ENCODE measurements at places on chromosomes 2 and 18.

- peak; percentile 52 for DNase-seq
Observed at GRCh38 chr2:221377066-221377465, 195.0 kb downstream of the EPHA4 start.

- DNase-seq, result peak; percentile 83
Observed at GRCh38 chr2:223601932-223602666, at the start of gene SCG2. SCG2 (minus strand) TSS chr2:223602361; CDS start chr2:223599282, 3,079 bp downstream.

DNA sequence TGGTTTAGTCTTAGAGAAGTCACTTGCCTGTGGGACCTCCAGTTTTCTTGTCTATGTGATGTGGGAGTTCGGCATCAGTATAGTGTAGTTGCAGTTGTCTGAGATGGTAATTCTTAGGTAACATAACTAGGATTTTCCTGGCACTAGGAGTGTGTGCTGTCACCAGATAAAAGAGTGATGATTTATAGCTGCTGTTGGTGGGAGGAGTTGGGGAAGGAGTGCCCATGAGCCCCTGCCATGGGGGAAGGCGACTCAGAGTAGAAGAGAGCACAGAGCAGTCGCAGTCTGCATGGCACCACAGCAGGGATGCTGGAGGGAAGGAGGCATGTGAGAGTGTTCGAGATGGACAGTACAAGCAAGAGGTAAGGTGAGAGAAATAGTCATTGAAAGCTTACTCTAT, 38.7 kb downstream of the ATP9B start:
- DNase-seq, result no peak

GRCh38 chr2:205865905-205866441, 183.7 kb downstream of the NRP2 start:
- peak; percentile 29 for DNase-seq

GRCh38 chr2:65691816-65692215, 259.4 kb upstream of the SPRED2 start:
- no peak for DNase-seq

GRCh38 chr2:96253006-96253405, 12.8 kb downstream of the TMEM127 start:
- no peak for DNase-seq

DNA sequence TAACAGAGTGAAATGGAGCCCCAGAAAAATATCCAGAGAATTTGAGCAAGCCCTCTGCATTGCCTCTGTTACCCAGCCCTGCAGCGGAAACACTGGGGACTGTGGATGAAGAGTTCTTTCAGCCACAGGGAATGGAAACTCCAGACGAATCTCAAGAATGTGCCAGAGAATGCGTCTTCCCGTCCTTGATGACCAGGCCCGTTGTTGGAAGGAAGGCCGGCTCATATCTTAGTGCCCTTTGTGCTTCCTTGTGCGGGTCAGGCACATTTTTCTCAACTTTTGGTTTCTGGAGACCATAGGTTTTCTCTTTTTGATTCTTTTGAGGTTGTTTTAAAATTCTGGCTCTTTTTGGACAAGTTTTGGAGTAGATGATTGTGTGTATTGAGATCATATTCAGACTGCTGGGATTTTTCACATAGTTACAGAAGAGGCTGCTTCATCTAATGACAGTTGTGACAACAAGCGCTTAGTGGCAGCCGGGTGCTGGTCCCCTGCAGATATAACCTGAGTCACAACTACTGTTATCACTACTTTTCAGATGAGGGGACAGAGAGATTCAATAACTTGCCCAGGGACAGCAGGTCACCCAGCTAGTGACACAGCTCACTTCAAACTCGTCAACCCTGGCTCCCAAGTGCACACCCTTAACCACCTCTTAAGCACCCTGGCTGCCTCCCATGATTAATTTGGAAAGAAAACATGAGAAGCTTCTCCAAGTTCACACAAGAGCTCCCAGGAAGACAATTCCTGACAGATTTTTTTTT, 15.7 kb downstream of the MAL start:
- no peak for DNase-seq

DNA sequence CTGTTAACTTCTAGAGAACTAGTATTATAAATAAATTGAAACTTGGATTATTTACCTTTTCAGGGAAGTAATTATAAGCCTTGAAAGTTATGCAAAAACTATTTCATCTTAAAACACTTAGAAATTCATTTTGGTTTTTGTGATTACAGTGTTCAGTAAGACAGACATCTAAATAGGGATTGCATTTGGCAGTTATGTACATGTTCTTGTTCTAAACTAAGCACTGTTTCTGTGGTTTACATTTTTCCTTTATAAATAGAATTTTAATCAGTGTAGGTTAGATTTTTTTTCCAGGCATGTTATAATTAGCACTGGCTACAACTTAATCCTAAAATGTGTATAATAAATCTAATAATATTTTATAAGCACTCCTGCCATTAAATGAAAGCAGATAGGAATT, 35.0 kb downstream of the LCLAT1 start:
- no peak for DNase-seq

- DNase-seq, result peak; percentile 77
Observed at GRCh38 chr2:33497221-33497650, 20.8 kb downstream of the RASGRP3 start.

DNA sequence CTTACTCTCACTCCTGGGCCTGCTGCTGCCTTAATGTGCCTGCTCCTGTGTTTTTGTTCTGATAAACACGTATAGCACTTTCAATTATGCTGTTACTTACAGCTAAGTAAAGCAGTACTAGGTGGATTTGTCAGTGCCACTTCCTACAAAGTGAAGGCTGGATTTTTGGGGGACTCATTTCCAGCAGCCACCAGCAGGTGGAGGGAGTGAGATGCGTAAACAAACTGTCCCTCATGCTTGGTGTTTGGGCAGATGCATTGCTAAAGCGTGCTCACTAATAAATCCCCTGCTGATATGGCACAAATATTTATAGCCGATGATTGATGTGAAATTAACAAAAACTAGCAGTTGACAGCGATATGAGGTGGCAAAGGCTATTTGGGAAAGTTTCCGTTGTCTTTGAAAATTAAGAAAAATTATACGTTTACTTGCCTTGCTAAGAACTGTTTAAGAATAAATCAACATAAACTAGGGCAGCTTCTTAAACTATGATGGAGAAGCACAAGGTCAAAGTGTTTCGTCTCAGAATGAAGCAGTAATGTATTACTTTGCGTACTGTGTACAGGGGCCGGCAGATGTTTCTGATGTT, 101.7 kb downstream of the AGAP1 start:
- peak; percentile 68 for DNase-seq

DNA sequence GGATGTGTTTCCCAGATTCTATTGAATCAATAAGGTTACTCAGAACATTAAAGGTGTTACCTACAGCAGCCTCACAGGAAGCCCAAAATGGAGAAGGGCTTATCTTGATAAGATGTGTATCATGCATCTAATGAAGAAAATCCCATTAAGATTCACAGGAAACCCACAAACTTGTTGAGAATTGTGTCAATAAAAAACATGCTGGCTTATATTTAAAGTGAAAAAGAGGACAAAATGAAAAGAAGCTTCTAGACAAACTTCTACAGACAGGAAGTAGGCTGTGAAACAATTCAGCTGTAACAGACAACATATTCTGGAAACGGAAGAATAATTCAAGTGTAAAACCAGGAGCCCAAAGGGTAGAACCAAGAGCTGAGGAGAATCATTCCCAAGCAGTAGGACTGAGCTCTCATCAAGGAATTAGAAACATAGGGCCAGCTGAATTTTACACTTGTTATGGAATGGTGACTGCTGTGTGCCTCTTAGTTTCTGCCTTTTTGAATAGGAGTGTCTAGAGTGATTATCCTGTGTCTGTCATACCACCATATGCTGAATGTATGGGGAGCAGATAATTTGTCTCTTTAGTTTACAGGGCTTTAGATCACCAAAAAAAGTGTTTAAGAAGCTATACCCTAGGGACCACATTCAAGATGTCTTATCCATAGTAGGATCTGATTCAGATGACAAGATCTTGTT, 9.6 kb downstream of the IMMT start:
- DNase-seq, result no peak

GRCh38 chr2:119230219-119231185, 6.9 kb downstream of the STEAP3 start:
- peak; percentile 63 for DNase-seq

DNA sequence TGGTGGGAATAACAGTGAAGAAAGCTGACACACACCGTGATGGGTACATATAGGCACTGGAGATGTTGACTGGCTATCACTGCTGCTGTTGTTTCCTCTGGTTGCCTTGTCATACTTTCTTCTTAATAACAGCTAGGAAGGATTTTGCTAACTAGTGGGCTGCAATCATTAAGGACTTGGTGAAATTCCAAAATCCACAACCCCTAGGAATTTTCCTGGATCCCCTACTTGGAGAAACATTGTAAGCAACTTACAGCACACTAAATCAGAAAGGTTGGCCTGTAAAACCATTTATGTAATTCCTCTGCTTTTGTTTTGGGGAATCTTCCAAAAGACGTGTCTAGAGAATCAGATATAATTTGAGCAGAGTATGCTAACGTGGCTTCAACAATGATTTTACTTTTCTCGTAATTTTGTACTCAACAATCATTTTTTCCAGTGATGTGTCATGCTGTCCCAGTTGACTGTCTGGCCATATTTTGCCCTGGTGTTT, 8.0 kb upstream of the COL3A1 start:
- peak; percentile 32 for DNase-seq

DNA sequence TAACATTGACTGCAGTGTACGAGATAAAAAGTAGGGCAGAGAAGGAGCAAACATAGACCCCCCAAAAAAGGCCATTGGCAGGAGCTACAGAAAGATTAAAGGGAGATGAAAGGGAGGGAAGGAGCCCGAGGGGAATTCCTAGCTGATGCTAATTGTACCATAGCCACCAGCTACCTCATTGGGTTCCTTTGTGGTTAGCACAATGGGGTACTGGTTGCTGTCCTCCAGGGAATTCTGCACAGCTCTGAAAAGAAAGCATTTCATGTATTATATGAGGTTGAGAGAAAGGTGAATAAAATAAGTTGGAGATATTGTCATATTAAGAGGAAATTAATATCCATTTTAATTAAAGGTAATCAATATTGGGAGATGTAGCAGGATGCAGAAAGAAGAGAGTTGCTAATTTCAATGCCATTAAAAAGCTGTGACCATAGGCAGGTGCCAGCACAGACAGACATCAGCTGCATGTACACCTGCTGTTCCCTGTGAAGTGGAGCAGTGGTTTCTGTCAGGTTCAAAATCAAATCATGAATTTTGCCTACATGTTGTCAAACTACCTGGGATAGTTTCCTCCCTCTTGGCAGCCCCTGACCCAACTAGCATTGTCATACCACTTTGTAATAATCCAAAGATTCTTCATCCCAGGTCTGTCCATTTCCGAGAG, 185.4 kb upstream of the DLGAP1 start:
- no peak for DNase-seq

- peak; percentile 66 for DNase-seq
Observed at GRCh38 chr18:68735483-68736343, 20.8 kb upstream of the TMX3 start.

DNA sequence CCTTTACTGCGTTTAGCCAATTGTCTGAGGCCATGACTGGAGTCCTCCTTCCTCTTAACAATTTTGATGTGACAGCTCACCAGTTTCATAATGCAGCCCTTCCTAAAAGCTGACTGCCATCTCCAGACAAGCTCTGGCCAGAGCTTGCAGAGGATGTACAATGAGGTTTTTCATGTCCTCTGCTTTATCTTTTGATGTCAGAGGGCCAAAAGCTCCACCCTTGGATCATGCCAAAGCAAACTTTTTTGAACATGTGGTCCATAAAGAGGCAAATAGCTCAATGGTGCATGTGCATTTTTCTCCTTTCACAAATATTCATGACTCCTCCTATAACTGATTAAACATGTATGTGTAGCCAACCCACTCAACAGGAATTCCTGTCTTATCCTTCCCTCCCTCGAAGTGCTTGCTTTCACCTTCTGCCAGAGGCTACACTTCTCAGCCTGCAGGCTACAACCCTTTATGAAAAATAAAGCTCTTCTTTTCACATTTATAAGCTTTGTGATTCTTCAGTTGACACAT, 266.2 kb downstream of the FBXO15 start:
- DNase-seq, result peak; percentile 18

GRCh38 chr2:73176205-73176880, 26.0 kb upstream of the NOTO start:
- peak; percentile 13 for DNase-seq

DNA sequence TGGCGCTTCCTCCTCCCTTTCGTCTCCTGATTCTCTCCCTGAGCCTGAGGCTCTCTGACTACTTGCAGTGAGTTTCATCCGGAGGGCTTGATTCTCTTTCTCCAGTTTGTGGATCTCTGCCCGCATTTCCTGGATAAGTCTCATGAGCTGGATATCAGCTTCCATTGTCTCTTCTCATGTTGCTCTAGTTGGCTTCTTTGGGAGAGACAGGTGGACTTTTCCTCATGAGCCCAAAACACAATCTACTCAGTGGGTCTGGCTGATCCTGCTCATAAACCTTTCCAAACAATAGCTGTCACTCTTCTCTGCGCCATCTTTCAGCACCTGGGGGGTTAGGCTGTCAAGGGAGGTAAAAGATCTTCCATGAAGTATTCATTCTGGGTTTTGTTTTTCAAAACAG, at the start of gene CCDC195:
TSS of gene CCDC195 (minus strand) at position 165 of the 400 bp plus-strand sequence. CDS start at position 165, 0 bp downstream.
- DNase-seq, result no peak

DNA sequence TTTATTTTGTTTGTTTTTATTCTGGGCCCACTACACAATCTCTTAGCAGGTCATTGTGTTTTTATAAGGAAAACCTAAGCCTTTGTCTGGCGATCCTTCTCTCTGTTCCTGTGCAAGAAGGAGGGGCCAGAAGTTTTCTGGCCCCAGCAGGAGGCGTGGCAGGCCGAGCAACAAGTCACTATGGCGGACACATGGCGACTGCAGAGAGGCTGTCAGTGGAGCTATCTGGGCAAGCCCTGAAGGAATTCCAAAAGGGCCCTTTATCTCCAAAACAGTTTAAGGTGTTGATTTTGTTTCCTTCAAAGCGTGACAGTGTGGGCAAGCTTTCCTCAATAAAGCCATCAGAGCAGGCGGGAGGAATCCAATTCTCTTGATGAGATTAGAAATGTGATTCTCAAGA, 118.8 kb upstream of the CTAGE1 start:
- no peak for DNase-seq

DNA sequence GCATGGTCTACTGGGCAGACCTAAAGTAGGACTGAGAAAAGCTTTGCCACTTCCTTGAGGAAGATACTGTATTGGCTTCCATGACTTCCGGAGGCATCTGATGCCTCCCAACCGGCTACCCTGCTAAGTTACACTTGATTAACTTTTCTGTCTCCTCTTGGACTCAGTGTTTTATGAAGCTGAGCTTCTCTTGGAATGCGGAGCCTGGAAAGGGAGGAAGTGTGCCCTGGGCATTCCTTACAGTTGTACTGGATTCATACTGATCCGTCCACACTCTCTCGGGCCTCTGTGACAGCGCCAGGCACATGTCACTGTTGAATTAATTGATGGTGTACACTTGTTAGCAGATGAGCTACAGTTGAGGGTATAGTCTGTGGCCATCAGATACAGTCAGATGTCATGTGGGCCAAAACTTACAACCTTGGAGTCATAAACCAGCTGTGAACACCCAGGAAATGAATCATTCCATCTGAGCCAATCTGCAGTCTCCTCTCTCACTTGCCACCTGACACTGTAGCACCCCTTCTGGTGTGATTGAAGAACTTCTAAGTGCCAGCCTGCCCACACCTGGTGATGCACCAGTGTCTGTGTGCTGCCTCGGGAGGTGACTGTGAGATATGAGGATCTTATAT, 122.5 kb downstream of the FHOD3 start:
- DNase-seq, result no peak

Measured in fibroblast of skin of right quadriceps (primary cell).